ENCODE measurements at places on chromosomes 11 and 22.

DNA sequence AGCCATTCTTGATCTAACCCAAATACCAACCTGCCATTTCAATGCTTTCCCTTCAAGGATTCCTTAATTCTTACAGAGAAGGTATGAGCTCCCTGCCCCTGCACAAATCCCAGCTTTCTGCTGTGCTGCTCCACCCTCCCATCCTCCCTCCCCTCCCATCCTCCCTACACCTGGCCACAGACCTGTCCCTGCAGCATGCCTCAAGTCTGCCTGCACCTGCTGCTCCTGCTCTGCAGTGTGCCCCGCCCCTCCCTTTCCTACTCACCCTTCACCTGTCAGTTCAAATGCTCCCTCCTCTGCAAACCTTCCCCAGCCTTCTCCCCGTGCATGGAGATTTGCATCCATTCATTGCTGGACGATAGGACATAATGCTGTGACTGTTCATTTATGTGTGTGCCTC is 139.9 kb upstream of the NARS2 start:
- peak; percentile 89 for DNase-seq

GRCh38 chr11:64006398-64006797 is 20.2 kb downstream of the OTUB1 start:
- no peak for DNase-seq

DNA sequence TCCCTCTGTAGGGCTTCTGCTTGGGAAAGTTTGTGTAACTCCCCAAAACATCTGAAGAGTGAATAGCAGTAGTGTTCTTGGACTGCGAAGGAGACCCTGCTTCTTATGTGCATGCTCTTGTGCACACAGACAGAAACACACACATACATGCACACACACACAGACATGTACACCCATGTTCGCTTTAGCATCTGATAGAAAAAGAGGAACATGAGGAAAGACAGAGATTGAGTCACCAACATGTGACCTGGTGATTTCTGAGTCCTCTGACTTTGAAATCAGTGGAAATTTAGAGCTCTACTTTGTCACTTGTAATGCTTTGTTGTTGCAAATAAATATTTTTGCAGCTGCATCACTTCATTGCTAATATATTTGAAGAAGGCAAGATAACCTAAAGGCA is 23.8 kb downstream of the CD44 start:
- no peak for DNase-seq

DNA sequence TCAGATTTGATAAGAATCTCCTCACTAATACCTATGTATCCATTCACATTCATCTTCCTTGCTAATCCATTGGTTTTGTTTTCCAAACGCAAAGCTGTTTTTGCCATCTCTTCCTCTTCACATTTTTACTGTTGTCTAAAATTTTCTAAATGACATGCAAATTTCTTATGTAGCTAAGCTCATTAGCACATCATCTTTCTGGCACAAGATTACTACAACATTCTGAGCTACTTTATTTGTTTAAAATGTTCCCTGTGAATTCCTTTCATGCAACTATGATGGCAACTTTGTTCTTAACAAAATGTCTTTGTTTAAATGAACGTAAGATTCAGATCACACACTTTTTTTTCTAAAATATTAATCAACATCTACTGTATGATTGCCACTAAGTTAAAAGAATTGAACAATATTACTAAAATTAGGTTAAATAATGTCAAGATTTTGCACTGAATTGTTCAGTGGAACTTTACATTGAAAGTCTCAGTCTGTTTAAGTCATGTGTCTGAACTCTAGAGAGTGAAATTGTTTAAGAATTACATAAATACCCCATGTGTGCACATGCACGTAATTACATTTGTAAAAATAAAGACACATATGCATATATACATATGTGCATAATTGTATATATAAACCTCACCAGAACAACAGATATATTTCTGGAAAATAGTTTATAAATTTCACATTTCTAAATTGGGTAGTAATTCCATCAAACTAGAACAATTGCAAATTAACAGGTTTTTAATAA is 688.4 kb downstream of the CNTN5 start:
- DNase-seq: no peak

- DNase-seq: no peak
These were observed 84.8 kb upstream of the HTATIP2 start for GRCh38 chr11:20278727-20279126.

DNA sequence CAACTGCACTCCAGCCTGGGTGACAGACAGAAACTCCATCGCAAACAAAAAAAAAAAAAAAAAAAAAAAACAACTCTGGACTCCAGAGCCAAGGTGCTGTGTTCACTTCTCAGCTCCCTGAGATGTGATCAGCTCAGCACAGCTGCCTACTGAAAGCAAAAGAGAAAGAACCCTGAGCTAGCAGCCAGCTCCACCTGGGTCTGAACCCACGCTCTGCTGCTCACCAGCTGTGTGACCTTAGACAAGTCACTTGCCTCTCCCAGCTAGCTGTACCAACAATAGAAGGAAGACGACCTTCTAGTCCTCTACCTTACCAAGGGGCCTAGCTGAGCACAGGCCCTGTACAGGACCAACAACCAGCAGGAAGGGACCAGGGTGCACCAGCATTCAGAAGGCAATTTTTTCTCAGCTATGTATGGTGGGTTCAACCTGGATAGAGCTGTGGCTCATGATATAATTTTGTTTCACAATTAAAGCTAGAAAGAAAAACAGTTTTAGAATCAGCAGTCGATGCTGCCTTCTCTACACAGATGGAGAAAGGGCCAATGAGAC is 3.8 kb downstream of the DGCR2 start:
- no peak for DNase-seq

DNA sequence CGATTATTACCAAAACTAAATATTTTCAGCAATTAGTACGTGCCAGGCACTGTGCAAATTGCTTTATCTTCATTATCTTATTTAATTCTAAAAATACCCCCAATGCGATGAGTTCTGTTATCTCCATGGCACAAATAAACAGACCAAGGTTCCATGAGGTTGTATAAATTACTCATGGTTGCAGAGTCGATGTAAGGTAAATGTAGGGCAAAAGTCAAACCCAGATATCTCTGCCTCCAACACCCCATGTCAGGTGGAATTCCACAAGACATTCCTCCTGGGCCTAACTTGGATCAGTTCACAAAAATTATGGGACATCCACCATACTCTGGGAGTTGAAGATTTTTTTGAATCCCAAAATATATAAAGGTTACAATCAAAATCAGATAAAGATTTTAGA is 43.7 kb downstream of the ISX start:
- DNase-seq: no peak

GRCh38 chr22:29331213-29331612 is 15.7 kb upstream of the RASL10A start:
- DNase-seq: no peak

DNA sequence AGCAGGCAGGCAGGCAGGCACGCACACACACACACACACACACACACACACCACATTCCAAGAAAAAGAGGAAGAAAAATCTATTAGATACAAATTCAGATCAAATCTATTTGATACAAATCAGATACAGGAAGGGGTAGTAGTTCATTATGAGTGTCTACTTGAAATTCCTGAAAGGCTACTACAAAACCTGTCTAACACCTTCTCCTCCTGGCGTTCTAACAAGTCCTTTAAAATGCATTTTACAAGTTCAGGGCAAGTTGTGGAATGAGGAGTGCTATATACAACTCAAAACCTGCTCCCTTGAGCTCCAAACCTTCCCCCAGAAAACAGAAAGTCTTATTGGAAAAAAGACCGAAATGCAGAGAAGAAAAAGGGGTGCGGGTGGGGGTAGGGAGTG is 476 bp downstream of the ARHGAP32 start:
- DNase-seq: no peak

GRCh38 chr11:12282676-12283075 is 94.7 kb upstream of the PARVA start:
- DNase-seq: no peak

DNA sequence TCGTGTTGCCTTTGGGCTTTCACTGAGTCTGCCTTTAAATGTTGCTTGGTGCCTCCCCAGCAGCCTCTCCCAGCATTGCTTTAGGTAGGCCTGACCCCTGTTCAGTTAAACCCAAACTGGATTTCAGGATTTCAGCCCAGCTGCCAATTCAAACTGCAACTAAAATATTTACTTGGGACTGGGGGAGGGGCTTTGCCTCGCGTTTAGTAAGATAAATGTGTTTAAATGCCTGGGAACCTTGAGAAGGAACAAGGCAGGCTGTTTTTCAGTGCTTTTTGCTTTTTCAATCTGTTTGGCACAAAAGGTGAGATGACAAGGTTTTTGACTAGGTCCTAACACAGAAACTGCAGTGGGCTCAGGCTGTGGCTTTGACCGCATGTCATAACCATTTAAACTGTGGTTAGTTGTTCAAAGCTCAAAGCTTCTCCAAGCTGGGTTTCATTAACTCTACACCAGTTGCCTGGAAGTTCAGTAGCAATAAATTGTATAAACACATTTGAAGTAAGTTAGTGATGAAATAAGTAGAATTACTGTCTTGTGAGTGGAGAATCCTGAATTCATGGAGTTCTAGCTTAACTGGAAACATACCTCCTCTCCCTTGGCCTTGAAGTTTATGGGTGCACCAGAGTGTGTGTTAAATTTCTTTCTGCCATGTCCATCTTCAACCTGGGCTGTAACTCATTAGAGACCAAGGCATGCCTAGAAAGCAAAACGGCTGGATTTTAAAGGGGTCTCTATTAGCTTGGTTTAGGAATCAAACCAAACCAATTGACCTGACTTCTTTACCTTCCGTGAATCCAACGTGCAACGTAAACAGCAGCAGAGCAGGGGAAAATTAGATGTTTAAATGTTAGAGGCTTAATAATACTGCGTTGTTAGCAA is 3.6 kb downstream of the PKNOX2 start:
- DNase-seq: no peak

- no peak for DNase-seq
These were observed 101.0 kb downstream of the ARL14EP start for GRCh38 chr11:30423886-30424285.

DNA sequence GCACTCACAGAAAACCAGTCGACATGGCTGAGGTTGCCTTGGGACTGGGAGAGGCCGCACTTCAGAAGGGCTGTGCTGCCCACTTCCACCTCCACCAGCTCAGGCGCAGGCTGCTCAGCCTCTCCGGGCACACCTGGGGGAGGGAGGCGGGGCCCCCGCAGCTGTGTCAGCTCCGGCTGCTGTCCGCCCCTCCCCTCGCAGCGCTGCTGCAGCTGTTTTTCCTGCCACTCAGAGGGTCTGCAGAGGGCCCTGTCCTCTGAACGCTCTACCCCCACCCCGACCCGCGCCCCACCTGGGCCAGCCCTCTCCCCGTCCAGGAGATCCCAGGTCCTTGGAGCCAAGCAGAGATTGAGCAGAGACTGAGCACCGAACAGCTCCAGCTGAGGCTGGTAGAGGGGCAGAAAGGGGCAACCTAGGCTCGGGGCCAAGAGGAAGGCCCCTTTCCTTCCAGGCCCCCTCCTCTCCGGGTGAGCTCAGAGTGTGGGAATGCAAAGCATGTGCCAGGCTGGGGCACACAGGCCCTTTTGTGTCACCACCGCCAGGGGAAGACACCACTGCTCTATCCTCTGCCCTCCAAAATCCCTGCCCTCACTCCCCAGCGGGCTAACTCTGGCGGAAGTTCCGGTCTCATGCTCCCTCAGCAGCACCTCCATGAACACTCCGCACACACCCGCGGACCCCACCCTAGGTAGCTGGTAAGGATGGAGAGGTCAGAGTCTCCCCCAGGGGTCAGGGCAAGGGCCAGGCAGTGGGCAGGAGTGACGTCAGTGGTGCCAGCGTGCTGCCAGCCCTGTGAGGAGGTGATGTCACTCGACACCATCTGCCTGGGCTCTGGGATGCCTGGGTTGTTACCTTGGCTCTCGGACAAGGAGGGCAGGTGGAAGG is 1.6 kb downstream of the MCAM start:
- no peak for DNase-seq

DNA sequence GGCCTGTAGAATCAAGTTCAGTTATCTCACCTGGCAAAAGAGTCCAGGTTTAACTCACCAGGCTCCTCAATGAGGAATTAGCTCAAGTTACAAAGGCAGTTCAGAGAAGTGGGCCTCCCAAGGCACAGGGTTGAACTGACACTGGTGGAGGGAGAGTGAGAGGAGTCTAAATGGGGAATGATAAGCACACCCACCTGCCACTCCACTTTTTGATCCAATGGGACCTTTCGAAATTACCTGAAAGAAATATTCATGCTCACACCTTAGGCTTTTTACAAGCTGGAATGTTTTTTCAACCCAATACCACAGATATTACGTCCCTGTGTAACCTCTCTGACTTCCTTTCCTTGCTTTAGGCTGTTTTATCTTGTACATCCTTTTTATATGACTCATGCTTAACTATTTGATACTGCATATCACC is 642.7 kb upstream of the TENM4 start:
- DNase-seq: no peak

GRCh38 chr11:108751444-108751843 is 86.6 kb downstream of the DDX10 start:
- no peak for DNase-seq

DNA sequence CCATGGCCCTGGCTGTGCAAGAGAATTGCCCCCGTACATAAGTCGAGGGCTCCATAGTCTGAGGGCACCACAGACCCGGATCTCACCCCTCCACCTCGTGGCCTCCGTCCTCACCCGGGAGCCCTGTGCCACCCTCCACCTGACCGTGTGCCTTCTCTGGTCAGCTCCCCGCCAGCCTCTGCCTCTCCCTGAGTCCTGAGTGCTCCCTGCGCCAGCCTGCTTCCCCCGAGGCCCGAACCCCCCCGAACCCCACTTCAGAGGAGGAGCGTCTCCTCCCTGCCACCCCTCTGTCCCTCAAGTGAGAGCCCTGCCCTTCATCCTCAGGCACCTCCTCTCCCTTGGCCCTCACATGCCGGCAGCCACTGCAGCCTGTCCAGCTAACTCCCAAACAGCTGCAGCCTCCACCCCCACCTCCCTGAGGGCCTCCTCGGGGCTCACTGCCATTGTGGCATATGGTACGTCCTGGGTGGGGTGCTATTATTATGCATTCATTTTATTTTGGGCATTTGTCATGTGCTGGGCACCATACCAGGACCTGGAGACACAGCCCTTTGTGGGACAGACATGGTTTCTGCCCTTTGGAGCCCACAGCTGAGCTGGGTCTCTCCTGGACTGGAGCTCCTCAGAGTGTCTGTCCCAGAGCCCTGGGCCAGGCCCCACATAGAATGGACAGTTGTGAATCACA is 67.2 kb downstream of the MYO7A start:
- no peak for DNase-seq

GRCh38 chr22:17890245-17890671 is 116.0 kb upstream of the BID start:
- DNase-seq: no peak

GRCh38 chr11:117122556-117122955 is 21.5 kb upstream of the PAFAH1B2 start:
- no peak for DNase-seq

GRCh38 chr11:112826788-112827187 is 134.4 kb upstream of the NCAM1 start:
- no peak for DNase-seq

DNA sequence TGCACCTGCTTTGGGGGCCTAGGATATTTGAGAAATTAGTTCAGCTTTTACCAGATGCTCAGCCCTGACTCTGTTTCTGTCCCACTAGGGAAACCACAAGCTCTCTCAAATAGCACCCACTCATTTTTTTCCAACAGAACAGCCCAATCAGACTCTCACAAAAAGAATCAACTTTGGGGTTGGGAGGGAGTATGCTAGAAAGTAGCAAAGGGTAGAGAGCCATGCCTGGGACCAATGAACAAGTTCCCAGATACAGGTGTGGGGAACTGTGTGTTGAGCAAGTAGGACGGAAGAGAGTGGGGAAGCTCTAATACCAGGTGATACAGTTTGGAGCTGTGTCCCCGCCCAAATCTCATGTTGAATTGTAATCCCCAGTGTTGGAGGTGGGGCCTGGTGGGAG is 41.1 kb downstream of the TRIM66 start:
- no peak for DNase-seq
